ENCODE measurements at places on chromosomes 2 and 18. TPM values are rescaled to one million over a fixed set of nuclear protein-coding genes. Genes with fewer than 3 reads are reported as not detected.

Gene QPCT
- total RNA-seq = 14.7 TPM

Gene CNTNAP5
- total RNA-seq = 74.6 TPM

Gene LRRTM1
- 16.3 TPM for total RNA-seq

Gene MC5R
- total RNA-seq = not detected

Gene HES6
- 45.7 TPM for total RNA-seq

Gene SH2D6
- 3.7 TPM for total RNA-seq

Gene CYP1B1
- 9.3 TPM for total RNA-seq

Gene LYPD1
- 8.1 TPM for total RNA-seq

Gene DPYSL5
- 47.3 TPM for total RNA-seq

Gene GALNT3
- total RNA-seq = 3.1 TPM

Gene ASB18
- total RNA-seq = not detected

Gene SLC5A6
- 49.6 TPM for total RNA-seq

Gene SKA1
- 0.39 TPM for total RNA-seq

Gene RNASEH1
- total RNA-seq = 23.7 TPM

Gene SULT1C2
- 0.13 TPM for total RNA-seq

Gene FBXO36
- 10.3 TPM for total RNA-seq

Gene CD226
- total RNA-seq = 3.4 TPM

Gene SERPINE2
- total RNA-seq = 124 TPM

Gene ERMN
- total RNA-seq = 295 TPM

Gene FTCDNL1
- 17.8 TPM for total RNA-seq

Gene ANTXR1
- total RNA-seq = 51.7 TPM
